ENCODE measurements at places on chromosomes 7 and 10.
A peak's percentile ranks its signal among the peaks of the same experiment; 100 is the strongest.

GRCh38 chr7:22452142-22452959, 47.6 kb downstream of the STEAP1B start:
- DNase-seq: peak; percentile 72

DNA sequence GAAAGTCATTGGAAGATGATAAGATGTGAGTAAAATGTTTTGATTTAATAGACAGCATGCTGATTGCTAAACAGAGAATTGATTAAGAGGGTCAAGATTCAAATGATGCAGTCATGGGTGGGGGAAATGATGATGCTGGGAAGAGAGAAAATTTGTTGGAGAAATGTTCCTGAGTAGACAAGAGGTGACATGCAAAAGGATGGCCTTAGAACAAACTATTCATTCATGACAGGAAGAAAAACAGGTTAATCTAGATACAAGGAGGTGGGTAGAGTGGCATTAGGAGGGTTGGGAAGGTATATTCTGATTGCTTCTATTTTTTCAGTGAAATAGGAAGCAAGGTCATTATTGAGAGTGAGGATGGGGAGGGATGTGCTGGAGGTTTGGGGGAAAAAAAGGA, 146.7 kb downstream of the SEM1 start:
- no peak for DNase-seq

GRCh38 chr7:27751888-27752660, 12.1 kb downstream of the TAX1BP1 start:
- no peak for DNase-seq

- no peak for DNase-seq
Measured at GRCh38 chr7:158064631-158065030, 523.0 kb downstream of the PTPRN2 start.

DNA sequence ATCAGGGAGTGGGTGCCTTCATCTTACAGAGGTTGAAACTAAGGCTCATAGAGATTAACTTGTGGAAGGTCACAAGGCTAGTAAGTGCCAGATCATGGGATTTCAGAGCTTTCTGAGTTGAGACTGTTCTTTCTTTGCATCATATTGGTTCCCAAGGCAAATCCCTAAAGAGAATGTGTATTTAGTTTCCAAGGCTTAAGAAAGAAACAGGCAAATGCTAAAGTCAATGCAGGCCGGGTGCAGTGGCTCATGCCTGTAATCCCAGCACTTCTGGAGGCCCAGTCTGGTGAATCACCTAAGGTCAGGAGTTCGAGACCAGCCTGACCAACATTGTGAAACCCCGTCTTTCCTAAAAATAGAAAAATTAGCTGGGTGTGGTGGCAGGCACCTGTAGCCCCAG, 19.8 kb downstream of the CDK1 start:
- no peak for DNase-seq
